ENCODE measurements at places on chromosomes 6 and 20.

GRCh38 chr6:3229566-3230178 lies 2.2 kb upstream of the TUBB2B start:
- no peak for DNase-seq

DNA sequence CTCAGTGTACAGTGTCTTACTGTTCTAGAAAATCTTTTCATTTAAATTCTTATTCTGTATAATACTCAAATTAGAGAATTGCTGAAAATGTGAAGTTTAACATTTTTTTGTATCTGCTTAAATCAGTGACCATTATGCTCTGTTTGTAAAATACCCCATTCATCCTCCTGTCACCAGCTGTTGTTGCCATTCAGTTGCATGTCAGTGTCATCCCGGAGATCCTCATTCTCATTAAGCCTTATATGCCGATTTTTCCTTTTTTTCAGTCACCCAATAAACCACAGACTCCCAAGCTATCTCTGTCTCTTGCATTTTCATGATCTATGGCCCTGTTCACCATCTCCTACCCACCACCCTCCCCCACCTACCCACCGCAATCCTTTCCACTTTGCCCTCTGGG lies 20.4 kb downstream of the GTF2H5 start:
- DNase-seq: no peak

DNA sequence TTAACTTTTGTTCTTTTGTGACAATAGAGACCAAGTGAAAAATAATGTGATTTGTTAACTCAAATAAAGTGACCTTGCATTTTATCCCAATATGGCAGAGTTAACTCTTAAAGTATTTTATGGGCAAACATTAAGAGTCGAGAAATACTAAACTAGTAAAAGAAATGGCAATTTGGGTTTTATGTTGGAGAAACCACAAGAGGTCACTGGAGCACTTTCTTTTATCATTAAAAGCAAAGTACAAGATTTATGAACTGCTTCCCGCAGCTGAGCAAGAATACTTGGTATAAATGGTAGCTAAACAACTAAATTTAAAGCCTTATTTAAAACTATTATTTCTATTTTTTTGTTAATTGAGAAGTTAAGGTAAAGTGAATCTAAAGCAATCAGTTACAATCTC lies 33.5 kb upstream of the MCM9 start:
- DNase-seq: no peak

GRCh38 chr6:50958148-50958697 lies 139.6 kb downstream of the TFAP2B start:
- DNase-seq: no peak

- no peak for DNase-seq
Measured at GRCh38 chr6:45310118-45310788, 17.9 kb upstream of the RUNX2 start.

DNA sequence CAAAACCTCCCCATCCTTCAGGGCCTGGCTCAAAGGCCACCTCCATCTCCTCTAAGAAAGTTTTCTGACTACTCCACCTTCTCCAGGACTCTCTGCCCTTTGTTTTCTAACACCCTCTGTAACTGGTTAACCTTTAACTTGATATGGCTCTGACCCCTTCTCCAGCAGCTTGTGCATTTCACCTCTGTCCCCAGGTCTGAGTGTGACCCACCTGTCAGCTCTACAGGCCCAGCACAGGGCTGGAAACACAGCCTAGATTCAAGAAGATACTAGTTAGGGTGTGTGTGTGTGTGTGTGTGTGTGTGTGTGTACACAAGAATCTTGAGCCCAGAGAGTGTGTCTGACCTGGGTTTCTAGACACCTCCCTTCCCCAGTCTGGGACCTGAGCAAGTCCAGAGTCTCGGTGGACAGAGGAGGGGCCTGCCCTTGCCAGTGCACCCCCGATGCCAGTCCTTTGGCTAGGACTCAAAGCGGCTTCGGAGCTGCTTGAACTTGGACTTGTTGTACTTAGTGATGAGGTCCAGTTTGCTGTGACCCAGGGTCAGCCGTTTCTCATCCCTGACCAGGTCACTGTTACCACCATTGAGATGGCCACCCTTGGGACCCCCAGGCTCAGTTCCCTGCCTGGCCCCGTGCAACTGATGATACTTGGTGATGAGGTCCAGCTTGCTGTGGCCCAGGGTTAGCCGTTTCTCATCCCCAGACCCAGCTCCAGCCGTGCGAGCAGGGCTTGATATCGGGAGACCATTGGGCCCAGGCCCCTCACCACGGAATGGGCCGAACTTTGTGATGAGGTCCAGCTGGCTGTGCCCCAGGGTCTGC lies 1.7 kb upstream of the EIF6 start:
- no peak for DNase-seq

DNA sequence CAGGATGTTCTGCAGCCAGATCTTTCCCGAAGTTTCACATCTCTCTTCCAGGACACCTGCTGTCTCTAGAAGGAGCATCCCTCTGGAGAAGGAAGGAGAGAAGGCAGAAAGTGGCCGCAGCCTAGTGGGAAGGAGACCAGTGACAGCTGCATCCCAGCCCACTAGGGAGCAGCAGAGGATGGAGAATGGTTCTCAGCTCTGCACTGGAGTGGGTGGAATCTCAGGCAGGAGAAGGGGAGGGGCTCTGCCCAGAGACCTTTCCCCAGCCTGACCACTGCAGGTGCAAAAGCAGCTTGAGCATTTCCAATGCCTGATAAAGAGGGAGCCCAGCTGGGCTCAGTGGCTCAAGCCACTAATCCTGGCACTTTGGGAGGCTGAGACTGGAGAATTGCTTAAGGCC lies 32.3 kb downstream of the NCR2 start:
- no peak for DNase-seq

DNA sequence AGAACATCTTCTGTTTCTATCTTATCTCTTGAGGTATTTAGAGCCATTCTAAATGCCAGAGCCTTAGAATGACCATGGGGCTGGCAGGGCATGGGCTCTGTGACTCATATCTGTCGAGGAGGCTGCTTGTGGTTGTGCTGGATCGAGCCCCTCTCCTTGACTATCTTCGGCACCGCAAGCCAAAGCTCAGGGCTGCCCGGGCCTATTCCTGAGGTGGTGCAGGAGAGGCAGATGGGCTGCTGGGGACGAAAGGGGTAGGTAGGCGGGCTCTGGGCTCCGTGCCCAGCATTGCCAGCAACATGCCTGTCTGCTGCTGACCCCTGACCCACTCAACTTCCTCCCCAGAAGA lies 89.9 kb downstream of the NOL4L start:
- no peak for DNase-seq

DNA sequence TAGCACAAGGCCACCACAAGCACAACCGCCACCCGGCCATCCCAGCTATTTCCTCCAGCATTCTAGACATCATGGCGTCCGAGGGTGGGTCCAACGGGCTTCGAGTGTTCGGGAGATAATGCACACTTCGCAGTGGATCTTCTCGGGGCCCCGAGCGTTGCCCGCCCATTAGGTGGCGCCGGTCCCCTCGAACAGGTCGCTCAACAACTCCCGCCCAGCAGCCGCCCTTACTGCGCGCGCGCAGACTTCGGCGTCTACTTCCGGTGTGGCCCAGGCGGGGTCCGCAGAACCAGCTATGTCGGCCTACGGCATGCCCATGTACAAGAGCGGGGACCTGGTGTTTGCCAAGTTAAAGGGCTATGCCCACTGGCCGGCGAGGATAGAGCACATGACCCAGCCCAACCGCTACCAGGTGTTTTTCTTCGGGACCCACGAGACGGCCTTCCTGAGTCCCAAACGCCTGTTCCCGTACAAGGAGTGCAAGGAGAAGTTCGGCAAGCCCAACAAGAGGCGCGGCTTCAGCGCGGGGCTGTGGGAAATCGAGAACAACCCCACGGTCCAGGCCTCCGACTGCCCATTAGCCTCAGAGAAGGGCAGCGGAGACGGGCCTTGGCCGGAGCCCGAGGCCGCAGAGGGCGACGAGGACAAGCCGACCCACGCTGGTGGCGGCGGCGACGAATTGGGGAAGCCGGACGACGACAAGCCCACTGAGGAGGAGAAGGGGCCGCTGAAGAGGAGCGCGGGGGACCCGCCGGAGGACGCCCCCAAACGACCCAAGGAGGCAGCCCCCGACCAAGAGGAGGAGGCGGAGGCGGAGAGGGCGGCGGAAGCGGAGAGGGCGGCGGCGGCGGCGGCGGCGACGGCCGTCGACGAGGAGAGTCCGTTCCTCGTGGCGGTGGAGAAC lies at the start of gene HDGFL1:
HDGFL1 (plus strand) TSS at position 286 of the 904 bp plus-strand sequence; CDS start at position 296, 10 bp downstream.
- DNase-seq: peak; percentile 51

DNA sequence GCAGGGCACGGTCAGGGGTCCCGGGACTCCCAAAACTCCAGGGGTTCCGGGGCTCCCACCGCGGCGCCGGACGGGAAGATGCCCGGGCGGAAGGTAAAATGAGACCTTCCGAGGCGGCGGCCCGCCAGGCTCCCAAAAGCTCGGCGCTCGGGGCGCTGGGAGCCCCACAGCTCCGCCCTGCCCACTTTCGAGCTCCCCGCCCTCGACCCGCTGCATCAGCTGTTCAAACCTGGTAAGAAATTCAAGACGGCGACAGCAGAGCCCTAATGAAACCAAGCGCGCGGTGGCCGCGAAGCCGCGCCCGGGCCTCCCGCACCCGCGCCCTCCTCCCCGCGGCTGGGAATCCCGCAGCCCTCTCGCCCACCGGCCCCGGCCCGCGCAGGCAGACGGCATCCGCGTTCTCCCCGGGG lies 369 bp downstream of the SLC4A11 start:
- DNase-seq: peak; percentile 56

DNA sequence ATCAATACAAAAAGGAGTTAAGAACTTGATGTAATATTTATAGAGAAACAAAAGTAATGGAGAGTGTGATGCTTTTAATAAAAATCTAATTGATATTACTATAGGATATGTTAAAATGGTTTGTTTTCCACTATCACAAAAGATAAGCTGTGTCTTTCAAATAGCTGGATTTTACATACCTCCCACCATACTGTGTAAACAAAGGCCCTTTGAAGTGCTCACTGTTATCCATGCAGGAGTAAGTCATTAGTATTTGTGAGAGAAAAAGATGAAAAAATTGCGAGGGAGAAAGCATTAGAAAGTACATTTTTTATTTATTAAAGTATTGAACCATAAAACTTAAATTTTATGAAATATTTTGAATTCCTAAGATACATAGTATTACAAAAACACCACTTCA lies 733.0 kb downstream of the GRIK2 start:
- DNase-seq: no peak

DNA sequence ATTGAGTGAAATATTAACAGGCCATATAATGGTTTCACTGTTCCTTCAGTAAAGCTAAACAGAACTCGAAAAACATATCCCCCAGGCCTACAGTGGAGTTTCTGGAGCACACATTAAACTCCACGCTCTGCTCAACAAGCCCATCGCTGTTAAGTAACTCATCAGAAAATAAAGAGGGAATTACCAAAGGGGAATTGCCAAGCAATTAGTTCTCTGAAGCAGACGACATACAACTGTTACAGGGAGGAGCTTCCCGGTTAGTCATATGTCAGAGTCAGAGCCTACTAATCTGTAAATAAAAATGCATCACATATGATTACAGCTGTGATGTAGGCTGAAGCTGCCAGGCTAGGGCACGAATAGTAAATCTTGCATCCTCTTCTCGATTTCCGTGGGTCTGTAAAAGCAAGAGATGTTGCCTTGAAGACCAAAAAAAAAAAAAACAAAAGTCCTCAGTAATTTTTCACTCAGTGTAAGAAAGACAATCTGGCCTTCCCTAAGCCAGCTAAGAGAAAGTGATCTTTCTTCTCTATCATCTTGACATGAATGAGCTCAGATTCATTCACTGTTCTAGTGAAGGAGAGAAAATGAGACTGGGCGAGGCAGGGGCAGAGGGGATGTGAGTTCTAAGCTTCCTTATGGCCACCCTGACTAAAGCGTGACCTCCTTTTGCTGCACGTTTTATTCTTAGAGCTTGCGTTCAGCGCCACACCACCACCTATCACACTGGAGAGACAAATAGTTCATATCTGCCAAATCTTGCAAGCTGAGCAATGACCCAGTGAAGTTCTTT lies 13.8 kb downstream of the ATXN1 start:
- no peak for DNase-seq

DNA sequence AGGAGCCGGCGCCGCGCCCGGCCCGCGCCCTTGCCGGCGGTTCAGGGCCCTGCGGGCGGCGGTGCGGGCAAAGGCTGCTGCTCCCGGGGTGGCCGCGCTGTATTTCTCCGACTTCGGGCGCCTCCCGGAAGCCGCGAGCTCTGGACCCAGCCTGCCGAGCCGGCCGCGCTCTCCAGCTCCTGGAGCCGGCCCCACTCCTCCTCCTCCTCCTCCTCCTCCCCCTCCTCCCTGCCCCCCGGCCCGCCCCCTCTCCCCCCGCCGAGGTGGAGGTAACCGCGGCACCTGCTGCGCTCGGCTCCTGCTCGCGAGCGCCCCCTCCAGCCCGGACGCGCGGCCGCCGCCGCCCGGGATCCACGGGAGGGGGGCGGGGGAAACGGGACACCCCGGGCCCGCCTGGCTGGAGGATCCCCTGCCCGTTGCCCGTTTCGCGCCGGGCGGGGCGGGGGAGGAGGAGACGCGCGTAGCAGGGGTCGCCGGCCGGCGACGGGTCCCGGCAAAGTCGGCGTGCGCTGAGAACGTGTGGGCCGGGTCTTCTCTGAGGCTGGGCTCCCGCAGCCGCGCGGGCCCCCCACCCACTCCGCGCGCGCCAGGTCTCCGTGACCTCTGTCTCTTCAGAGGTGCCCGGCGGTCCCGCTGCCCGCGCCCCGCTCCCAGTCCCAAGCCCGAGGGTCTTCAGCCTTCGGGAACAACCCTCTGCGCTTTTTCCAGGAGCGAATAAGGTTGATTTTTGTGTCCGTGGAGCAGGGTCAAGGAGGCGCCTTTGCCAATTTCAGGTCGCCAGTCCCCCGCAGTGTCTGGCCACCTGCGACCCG lies at the start of gene SLC22A23:
SLC22A23 (minus strand) TSS at position 153 of the 812 bp plus-strand sequence. CDS start 491 bp downstream, outside the sequence.
- peak; percentile 74 for DNase-seq

- DNase-seq: no peak
Measured at GRCh38 chr20:63844511-63844991, 13.5 kb upstream of the ZBTB46 start.

DNA sequence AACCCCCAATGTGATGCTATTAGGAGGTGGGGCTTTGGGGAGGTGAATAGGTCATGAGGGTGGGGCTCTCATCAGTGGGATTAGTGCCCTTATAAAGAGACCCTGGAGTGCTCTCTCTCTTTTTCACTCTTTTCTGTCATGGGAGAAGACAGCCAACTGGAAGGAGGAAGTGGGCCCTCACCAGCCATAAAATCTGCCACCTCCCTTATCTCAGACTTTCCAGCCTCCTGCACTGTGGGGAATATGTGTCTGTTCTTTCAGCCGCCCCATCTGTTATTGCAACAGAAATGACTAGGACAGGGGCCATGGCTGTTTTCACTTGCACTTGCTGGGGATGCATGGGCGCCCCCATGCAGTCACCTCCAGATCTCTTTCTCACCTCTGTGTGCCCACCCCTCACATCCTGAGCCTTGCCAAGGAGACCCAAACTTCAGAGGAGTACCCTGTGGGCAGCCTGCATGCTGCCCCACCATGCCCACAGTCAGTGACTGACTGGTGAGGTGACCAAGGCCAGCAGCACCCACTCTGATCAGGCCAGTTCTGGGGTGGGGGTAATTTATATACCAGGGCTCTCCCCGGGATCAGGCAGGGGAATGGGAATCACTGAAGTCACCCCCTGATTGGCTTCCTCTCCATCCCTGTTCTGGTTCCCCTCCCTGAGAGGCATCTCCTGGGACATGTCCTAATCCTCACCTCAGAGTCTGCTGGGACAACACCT lies 118.4 kb downstream of the ANKRD60 start:
- no peak for DNase-seq
